ENCODE measurements at places on chromosomes 6 and 20.

- no peak for DNase-seq
These were observed 96.8 kb upstream of the NHSL1 start for GRCh38 chr6:138596126-138596525.

- DNase-seq: no peak
These were observed 197.5 kb downstream of the BCKDHB start for GRCh38 chr6:80304014-80304413.

- no peak for DNase-seq
These were observed 3.7 kb downstream of the FAM162B start for GRCh38 chr6:116761779-116762178.

GRCh38 chr6:11999246-11999645, 12.9 kb upstream of the HIVEP1 start:
- no peak for DNase-seq

- no peak for DNase-seq
These were observed 7.7 kb upstream of the ZNF334 start for GRCh38 chr20:46520976-46521579.

DNA sequence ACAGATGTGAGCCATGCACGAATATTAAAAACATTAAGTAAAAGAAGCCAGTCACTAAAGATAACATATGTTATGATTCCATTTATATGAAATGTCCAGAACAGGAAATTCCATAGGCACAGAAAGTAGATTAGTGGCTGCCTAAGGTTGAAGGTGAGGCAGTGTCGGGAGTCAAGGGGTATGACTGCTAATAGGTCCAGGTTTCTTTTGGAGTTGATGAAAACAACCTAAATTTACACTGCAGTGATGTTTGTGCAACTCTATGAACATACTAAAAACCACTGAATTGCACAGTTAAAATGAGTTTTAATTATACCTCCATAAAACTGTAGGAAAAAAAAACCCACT, 14.4 kb downstream of the SRPK1 start:
- no peak for DNase-seq

GRCh38 chr6:79065232-79065631, 12.8 kb downstream of the PHIP start:
- DNase-seq: no peak

- no peak for DNase-seq
These were observed 18.2 kb downstream of the NEDD9 start for GRCh38 chr6:11214084-11214833.

- DNase-seq: no peak
These were observed 793.9 kb upstream of the EPHA7 start for GRCh38 chr6:94213226-94213625.

- DNase-seq: peak; percentile 48
These were observed 15.5 kb downstream of the SDCBP2 start for GRCh38 chr20:1313236-1313964.

DNA sequence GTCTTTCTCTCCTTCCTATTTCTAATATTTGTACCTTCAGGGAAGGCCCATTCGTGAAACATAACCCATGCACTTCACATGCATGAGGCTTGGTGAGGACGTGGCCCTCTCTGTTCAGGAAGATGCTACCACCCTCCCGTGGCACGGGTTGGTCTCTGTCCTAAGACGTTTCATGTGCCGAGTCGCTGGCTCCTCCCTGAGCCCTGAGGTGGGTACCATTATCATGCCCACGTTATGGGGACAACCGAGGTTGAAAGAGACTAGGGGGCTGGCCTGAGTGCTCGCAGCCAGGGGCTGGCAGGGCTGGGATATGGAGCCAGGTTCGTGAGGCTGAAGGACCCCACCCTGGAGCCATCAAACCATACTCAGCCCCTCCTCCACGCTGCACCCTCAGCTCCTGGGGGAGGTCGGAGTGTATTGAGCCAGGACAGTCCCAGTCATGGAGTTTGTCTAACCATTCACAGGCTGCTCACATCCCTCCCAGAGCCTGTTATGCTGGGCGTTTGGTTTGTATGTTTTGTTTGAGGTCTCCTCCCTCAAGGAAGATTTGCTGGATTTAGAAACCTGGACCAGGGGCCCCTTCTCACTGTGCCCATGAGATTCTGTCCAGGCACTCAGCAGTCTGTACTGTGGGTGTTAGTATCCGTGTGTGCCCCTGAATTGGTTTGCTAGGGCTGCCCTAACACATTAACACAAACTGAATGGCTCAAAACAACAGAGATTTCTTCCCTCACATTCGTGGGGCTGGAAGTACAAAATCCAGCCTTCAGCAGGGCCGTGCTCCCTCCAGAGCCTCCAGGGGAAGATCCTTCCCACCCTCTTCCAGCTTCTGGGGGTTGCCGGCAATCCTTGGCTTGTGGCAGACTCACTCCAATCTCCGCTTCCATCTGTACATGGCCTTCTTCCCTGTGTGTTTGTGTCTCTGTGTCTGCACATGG, 88.3 kb downstream of the ANKRD60 start:
- DNase-seq: no peak

- no peak for DNase-seq
These were observed 5.6 kb downstream of the TAGAP start for GRCh38 chr6:159038914-159039884.

GRCh38 chr6:106450653-106451052, 90.1 kb downstream of the CRYBG1 start:
- DNase-seq: no peak

DNA sequence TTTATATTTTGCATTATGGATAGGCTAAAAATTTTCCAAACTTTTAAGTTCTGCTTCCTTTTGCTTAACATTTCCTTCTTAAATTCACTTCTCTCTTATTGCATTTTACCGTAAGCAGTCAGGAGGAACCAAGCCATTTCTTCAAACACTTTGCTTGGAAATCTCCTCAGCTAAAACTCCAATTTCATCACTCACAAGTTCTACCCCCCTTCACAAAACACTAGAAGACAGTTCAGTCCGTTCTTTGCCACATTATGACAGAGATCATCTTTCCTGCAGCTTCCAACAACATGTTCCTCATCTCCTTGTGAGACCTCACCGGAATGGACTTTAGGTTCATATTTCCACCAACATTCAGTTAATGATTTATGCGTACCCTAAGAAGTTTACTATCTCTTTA, 79.2 kb upstream of the LY86 start:
- no peak for DNase-seq

DNA sequence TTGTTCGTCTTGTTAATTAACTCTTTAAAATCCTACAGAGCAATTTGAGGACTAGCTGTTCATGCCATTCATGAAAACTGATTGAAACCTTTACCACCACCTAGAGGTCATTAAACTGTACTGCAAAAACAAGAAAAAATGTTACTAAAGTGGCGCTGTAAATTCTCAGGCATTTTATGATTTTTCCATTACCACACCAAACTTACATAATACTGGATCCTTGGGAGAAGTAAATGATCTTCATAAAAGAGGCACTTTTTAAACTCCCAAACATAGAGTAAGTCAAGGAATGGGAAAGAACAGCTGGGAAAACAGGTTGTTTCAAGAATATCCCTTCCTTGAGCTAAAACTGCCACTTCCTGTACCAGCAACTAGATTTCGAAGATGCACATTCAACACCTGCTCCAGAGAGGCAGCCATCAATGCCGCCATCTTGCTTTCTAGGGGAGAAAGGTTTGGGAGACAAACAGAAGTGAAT, 54.3 kb downstream of the MYLIP start:
- DNase-seq: no peak

- no peak for DNase-seq
These were observed 8.4 kb downstream of the VSX1 start for GRCh38 chr20:25073544-25073943.

- no peak for DNase-seq
These were observed 210.5 kb upstream of the RSPO3 start for GRCh38 chr6:126907996-126908395.

DNA sequence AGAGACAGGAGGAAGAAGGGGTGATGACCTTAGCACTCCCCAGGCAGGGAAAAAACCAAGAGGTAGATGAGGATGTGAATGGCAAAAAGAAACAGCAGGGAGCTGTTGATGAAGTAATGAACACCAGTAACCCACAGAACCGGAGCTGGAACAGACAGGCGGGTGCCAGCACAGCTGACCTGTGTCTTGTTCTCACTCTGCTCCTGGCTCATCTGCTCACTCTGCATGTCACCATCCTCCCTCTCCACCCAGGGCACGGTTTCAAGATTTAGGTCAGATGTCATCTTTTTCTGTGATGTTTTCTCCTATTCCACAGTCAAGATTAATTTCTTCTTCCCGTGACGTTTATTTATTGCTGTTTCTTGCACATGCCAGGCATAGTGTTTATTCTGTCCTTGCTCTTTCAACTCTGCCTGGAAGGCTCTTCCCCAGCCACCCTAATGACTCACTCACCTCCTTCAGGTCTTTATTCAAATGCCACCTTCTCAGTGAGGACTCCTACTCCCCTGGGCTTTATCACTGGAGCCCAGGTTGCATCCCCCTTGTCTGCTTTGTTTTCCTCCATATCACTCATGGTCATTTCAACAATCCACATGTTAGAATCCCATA, 164.5 kb upstream of the HDAC2 start:
- no peak for DNase-seq

DNA sequence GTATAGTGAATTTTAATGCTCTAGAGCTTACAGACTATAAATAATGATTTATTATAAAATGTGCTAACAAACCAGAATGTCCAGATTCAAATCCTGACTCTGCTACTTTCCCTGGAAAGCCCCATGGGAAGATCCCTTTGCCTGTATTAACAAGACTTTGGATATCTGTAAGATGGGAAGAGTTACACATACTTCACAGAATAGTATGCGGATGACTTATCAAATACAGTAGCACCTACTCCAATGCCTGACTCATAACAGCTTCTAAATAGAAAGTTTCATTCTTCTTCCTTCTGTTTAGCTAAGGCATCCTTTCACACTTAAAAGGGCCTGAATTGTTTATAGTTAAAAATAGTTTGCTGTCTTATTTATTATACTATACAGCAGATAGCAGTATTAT, 166.3 kb downstream of the KCNQ5 start:
- DNase-seq: no peak

DNA sequence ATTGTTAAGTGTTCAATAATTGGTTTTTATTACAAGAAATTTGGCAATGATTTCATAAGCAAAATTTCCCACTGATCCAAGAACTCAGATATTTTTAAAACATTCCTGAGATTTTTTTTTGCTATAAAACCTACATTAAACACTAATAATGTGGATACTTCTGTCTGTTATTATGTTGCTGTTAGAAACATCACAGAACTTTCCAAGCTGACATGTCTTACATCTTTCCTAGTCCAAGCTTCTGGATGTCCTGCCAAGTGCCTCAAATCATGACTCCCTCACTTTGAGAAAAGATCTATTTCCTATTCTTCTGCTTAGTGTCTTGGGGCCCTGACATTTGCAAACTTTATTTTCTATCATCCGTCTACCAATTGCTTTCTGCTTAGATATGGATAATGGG, 110.8 kb downstream of the RFPL4B start:
- DNase-seq: no peak

DNA sequence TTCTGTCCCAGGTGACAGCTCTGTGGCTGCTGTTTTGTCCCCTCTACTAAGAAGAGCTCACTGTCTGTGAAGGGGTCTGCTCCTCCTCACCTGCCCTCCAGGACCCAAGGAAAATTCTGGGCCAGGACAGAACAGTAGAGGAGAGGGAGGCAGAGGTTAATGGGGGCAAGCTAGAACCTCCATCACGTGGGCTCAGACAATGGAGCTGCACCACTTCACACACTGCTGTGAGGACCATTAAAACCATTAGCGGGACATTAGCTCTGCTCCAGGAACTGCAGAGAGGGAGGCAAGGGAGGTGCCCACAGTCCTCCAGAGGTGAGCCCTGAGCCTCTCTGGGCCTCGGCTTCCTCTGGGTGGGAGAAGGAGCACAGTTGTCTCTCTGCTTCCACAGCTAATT, 78.4 kb downstream of the NOL4L start:
- DNase-seq: no peak

GRCh38 chr6:131894493-131895424, 56.4 kb downstream of the CCN2 start:
- DNase-seq: no peak

DNA sequence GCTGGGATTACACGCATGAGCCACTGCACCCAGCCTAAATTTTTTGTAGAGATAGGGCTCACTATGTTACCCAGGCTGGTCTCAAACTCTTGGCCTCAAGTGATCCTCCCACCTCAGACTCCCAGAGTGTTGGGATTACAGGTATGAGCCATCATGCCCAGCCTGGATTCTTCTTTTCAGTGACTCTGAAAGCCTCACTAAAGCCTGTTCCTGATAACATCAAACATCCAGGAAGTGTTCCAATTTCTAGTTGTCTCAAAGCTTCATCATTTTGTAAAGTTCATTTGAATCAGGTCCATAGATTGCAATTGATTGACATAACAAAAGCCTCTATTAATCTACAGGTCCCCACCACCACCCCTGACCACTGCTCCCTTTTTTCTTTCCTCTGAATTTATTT, 29.2 kb upstream of the CHMP4B start:
- DNase-seq: no peak

- DNase-seq: no peak
These were observed 106.2 kb downstream of the PLG start for GRCh38 chr6:160808263-160808662.

DNA sequence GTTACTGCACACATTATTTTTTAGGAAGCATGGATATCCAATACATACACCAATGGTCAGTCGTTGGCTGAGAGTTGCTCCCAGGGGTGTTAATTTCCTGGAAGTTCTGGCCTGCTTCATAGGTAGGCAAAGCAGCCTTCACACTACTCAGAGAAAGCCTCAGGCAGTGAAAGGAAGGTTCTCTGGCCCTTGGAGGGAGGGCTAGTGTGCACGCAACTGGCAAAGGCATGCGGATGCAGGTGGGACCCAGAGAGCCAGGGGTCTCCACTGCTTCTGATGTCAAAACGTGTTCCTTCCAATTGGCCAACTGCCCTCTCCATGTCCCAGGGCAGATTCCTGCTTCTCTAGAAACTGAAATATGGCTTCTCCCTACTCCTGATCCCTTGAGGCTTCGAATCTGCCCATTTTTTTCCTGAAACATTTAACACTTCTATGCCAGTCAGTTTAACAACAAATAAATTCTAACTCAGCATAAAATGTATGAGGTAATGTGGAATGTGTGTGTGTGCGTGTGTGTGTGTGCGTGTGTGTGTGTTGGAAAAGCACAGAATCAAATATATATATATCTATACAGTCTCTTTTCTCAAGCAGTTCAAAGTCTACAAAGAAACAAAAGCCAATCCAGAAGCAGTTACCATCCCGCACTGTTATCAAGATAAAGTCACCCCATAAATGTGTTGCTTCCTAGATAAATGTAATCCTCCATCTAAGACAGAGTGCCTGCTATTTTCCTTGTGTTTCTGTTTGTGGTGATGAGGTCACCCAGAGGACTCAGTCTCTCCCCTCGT, 94.0 kb upstream of the HIVEP1 start:
- DNase-seq: no peak

- no peak for DNase-seq
These were observed 4.2 kb downstream of the OCSTAMP start for GRCh38 chr20:46546298-46546697.

GRCh38 chr6:45830441-45831139, 185.1 kb downstream of the CLIC5 start:
- DNase-seq: no peak

- no peak for DNase-seq
These were observed 204.2 kb downstream of the ANKRD60 start for GRCh38 chr20:58024241-58024721.

GRCh38 chr6:77034161-77034560, 429.1 kb downstream of the HTR1B start:
- no peak for DNase-seq

All from omental fat pad (tissue), 4 donors.